ENCODE measurements at places on chromosomes 2 and 18.
A peak's percentile ranks its signal among the peaks of the same experiment; 100 is the strongest.

- peak; percentile 71 for DNase-seq
Observed at GRCh38 chr2:33291278-33292013, 185.0 kb upstream of the RASGRP3 start.

DNA sequence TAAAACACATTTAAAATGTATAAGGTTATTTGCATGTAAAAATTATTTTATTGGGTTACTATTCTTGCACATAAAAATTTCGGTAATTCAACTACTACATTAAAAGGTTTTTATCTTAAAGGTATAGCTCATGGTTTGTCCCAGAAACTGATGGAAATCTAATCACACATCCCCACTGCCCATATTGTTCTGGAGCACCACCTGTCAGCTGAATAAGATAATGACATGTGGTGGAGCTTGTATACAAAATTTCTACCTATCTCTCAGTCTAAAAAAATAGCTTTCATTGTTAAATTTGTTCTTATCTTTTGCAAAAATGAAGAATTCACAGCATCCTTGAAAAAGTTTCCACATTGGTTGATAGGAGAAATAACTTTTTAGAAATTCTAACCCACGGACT lies 18.3 kb downstream of the ERBB4 start:
- no peak for DNase-seq

GRCh38 chr18:62282188-62282629 lies 42.9 kb upstream of the TNFRSF11A start:
- DNase-seq = no peak

- DNase-seq = no peak
Observed at GRCh38 chr18:28136071-28136470, 40.9 kb downstream of the CDH2 start.

DNA sequence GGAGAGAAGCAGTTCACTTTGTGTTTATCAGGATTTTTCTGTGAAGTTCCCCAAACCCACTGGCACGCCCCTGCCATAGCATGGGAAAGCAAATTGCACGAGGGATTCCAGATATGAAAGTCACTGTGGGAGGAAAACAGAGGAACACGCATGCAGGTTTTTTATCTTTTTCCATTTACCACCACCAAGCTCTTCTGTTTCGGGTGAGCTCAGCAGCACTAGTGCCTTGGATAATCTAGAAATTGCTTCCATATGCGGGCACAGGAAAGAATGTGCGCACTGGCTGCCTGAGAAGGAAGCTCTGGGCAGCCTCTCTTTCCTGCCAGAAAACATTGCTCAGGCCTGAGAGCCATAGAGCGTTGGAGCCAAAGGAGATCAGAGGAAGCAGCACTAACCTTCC lies 65.9 kb upstream of the WIPF1 start:
- DNase-seq = no peak

All from renal pelvis (tissue), 12 donors.